ENCODE measurements at places on chromosomes 1 and 21. TPM values are rescaled to one million over a fixed set of nuclear protein-coding genes. Genes with fewer than 3 reads are reported as not detected.

The RGS8 gene
- total RNA-seq, result 135 TPM

The AZIN2 gene
- 14.1 TPM for total RNA-seq

The CELA3B gene
- total RNA-seq, result not detected

The SRP9 gene
- 360 TPM for total RNA-seq

The HES3 gene
- total RNA-seq, result not detected

The OR2M3 gene
- 0.46 TPM for total RNA-seq

The OR2L8 gene
- 2.5 TPM for total RNA-seq

The SLC45A1 gene
- 10.8 TPM for total RNA-seq

The TARBP1 gene
- 70.8 TPM for total RNA-seq

The ADAMTSL4 gene
- total RNA-seq, result 0.23 TPM

The ITLN2 gene
- total RNA-seq, result not detected

The TP73 gene
- 0.92 TPM for total RNA-seq

The PSMG1 gene
- total RNA-seq, result 34.1 TPM

The MAP1LC3C gene
- total RNA-seq, result 1.6 TPM

The FAM72D gene
- total RNA-seq, result 0.92 TPM

The ELF3 gene
- not detected for total RNA-seq

The OR2L5 gene
- 1.8 TPM for total RNA-seq

All from diencephalon (tissue), 1 donor.